DMS79 (cell line): ENCODE measurements at places on chromosomes 3 and 15.

GRCh38 chr3:102747611-102748010 lies 312.8 kb downstream of the ZPLD1 start:
- DNase-seq: no peak

GRCh38 chr3:45907769-45908705 lies 21.7 kb downstream of the CCR9 start:
- no peak for DNase-seq

- no peak for DNase-seq
Observed at GRCh38 chr3:194102436-194102835, 33.5 kb upstream of the HES1 start.

DNA sequence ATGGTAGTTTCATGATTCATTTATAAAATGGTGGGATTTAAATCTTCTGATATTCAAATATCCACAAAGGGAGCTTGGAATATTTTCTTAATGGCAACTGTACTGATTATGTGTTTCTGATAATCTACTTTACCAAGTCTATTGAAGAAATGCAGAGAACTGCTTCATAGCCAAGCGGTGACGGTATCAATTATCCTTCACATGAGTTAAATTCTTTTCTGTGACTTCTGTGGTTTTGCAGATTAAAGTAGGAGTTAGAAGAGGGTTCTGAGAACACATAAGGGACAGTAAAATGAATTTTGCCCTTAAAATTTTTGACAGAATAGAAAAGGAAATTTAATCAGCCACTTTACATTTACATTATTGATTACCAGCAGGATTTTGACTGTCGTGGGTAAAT lies 563.2 kb downstream of the GBE1 start:
- DNase-seq: no peak

- DNase-seq: no peak
Observed at GRCh38 chr15:66572146-66572545, 6.3 kb upstream of the LCTL start.
